ENCODE measurements at places on chromosomes 16 and 17.

DNA sequence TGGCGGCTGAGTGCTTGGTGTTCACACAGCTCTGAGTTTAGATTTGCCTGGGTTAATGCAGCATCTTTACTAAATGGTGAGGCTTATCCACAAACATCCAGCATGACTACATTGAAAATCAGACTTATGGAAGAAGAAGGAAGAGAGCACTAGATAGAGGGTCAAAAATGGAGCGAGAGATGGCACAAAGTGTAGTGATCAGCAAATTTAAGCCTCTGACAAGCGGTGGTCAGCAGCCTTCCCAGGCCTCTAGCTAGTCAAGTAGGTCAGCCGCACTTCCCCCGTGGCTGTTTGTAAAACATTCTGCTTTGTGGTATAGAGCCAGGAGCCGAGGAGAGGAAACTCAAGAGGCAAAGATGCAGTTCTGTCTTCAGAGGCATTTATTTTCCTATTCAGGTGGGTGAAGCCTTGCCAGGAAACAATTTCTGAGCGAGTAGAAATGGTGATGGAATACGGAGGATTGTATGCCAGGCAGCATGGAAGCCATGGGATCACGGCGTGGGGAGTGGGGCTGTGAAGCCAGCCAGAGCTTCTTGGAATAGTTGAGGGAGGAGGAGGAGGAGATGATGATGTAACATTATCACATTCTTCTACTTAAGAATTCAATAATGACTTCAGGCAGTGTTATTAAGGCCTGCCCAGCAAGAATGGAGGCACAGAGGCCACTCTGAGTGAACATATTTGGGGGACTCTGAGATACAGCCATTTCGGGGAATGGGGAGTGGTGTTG, 118.9 kb downstream of the MSI2 start:
- DNase-seq = no peak

GRCh38 chr16:16075488-16076422, 126.3 kb downstream of the ABCC1 start:
- DNase-seq = no peak

DNA sequence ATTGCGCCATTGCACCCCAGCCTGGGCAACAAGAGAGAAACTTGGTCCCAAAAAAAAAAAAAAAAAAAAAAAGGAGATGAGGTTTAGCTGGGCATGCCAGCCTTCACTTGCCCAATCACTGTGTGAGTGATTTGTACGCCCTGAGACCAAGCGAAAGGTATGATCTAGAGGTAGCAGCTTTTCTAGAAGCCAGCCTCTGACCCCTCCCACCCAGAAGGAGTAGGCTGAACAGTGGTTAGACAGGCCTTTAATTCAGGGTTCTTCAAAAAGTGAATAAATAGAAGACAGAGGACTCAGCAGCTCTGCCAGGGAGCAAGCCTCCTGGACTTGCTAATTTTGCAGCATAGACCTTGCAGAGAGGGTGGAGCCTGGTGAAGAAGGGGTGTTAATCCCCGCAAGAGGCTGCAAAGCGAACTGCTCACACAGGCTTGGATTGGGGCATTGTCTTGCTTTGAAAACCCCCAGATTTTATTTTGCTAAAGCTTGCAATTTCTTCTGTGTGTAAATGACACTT, 7.1 kb upstream of the CYTH1 start:
- no peak for DNase-seq

DNA sequence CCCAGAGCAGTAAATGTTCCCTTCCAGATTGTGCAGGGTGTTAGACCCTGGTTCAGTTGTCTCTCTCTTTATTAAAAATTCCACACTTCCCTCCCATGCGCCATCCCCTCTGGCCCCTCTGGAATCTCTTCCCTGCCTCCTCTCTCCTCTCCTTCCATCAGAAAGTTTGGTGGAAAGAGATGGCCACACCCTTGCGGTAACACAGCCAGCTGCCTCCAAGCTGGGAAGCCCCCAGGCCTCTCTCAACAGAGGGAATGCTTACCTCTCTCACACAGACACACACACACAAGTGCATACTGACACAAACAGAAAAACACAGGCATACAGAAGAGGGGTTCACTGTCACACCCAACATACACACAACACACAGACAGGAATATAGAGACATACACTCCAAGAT, 220.5 kb downstream of the C16orf78 start:
- no peak for DNase-seq

DNA sequence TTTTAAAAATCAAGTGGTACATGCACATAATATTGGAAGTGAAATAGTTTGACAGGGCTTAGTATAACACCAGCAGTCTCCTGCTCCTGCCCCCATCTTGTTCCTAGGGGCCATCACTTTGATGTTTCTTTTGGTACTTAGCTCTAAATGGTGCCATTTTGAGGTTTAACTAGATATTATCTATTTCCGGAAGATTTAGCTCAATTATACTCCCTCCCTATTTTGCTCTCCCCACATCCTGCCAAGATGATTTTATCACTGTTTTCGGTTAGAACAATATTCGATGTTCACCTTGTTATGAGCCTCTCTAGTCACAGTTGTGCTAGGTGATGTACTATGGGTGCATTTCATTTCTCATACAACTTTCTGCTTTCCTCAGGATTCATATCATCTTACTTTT, 20.0 kb upstream of the SLC35G3 start:
- no peak for DNase-seq

DNA sequence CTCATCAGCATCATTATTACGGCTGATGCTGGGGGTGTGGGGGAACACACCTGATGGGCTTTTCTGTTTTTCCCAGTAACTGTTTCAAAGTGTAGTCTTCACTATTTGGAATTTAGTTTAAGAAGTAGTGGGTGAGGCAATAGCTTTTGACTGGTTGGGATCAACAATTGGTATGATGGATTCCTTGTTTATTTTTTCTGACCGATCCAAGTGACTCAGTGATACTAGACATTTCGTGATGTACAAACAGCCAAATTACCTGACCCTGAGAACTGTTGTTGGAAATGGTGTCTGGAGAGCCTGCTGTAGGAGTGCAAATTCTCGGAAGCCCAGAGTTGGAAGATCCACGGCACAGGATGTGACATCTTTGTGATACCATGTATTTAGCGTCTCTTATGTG, 204.2 kb downstream of the PRKCA start:
- no peak for DNase-seq

DNA sequence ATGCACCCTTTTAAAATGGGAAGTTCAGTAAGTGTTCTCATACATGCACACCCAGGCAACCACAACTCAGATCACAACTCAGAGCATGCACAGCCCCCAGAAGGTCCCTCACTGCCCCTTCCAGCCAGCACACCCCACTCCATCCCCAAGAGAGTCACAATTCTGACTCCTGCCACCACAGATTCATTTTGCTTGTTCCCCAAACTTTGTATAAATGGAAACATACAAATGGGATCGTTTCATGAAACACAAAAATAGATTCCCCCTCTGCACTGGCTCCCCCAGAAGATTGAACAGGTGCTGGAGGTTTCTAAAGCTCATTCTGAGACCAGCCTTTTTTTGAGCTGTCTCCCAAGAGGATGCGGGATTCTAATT, 3.3 kb upstream of the TNFRSF13B start:
- DNase-seq = no peak

GRCh38 chr17:77382356-77382911, 241.7 kb downstream of the SEC14L1 start:
- DNase-seq = no peak

GRCh38 chr17:13544765-13545164, 57.0 kb downstream of the HS3ST3A1 start:
- no peak for DNase-seq

- DNase-seq = no peak
Observed at GRCh38 chr17:42112552-42113176, at the start of gene DHX58. Gene DHX58, minus strand, starts transcription at chr17:42112714. Its CDS starts 822 bp downstream, at chr17:42111892.

DNA sequence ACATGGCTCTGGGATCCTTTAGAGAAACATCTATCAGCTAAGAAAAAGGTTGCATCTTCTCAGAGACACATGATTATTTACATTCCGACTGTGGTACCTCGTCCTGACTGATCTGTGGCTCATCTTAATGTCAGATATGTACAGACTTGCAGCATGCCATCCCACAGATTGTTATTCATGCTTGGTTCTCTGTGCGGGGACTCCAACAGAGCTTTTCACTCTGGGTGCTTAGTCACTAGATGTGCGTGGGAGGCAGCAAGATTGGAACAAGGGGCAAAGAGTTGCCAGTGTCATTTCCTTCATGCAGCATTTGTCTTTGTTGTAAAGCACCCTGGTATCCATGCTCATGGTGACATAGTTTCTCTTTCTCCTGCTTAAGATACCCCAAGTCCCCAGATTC, 179.1 kb upstream of the CACNG5 start:
- no peak for DNase-seq

- DNase-seq = no peak
Observed at GRCh38 chr17:79874329-79874981, 35.2 kb upstream of the CBX4 start.

GRCh38 chr16:50067290-50067853, 1.6 kb downstream of the HEATR3 start:
- no peak for DNase-seq

- DNase-seq = no peak
Observed at GRCh38 chr17:41617136-41617535, 4.6 kb upstream of the KRT16 start.

GRCh38 chr16:56348168-56349085, 76.9 kb downstream of the AMFR start:
- no peak for DNase-seq

GRCh38 chr17:76868176-76868668, at the start of gene MGAT5B:
Gene MGAT5B, plus strand, starts transcription at chr17:76868404. Its CDS starts 626 bp downstream, at chr17:76869030.
- DNase-seq = no peak

- no peak for DNase-seq
Observed at GRCh38 chr16:21037168-21037567, 113.5 kb downstream of the DNAH3 start.

DNA sequence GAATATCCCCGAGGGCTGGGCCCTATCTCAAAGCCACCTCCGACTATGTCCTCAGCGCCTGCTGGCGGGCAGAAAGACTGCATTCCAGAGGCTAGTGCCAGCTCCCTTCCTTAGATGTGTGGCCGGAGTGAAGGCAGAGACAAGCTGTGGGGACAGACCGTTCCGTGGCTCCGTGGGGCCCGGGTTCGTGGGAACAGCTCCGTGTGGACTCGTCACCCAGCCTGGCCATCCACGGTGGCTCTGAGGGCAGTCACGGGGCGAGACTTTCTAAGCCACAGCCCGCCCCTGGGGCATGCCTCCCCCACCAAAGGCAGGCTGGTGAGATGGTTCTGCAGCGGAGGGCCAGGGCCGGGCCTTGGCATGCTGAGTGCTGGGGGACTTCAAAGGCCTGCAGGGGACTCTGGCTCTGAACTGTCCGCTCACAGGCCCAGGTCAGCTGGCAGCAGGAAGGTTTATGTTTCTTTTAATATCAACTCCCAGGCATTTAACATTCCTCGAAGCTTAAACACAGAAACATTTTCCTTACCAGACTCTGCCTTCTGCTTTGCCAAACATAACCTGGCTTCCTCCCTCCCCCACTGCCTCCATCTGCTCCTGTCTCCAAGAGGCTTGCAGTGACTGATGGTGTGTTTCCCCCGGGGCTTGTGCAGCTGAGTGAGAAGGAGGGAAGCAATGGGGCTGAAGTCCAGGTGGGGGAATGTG, 50.4 kb downstream of the TIMM22 start:
- DNase-seq = no peak

DNA sequence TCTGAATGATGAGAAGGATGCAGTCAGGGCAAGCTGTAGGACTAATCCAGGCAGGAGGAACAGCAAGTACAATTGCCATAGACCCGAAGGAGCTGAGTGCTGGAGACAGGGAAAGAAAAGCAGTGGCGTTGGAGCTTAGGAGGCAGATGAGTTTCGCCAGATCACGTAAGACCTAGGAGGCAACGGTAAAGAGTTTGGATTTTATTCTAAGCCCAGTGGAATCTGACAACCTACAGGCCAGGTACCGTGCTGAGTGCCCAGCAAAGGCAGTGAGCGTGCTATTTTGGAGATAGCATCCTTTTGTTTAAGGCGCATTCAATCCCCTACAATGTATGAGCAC, 1.2 kb downstream of the USP43 start:
- no peak for DNase-seq

- no peak for DNase-seq
Observed at GRCh38 chr17:51533821-51534220, 273.5 kb downstream of the UTP18 start.

DNA sequence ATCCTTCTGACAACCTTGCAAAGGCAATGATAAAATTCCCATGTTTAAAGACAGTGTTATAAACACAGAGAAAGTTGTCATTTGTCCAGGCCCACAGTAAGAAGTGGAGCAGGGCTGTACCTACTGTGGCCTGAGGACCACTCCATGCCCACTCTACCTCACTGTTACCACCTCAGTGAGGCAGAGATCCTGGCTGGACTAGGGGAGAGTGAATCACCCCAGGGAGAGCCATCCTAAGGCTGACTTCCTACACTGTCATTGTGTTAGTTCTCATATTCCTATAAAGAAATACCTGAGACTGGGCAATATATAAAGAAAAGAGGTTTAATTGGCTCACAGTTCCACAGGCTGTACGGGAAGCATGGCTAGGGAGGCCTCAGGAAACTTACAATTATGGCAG, 228.8 kb upstream of the HSBP1 start:
- no peak for DNase-seq

DNA sequence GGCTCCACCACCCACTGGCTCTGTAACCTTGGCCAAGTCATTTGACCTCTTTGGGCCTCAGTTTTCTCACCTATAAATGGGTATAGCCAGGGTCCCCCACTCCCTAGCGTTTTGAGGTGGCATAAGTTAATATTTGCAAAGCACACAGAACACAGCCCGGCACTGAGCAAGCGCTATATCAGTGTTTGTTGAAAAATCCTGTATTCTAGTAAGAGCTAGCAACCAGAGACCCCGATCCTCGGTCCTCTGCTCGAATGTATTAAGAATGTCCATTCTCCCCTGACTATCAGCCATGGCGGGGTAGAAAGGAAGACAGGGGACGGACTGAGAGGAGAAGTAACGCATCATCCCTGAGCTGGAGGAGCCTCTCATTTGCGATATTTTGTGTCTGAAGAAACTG, 131.2 kb downstream of the IRF8 start:
- DNase-seq = no peak

- peak; percentile 47 for DNase-seq
Observed at GRCh38 chr17:47889734-47890529, 6.1 kb upstream of the SP2 start.

- DNase-seq = no peak
Observed at GRCh38 chr17:8413328-8413727, 15.7 kb upstream of the RNF222 start.

DNA sequence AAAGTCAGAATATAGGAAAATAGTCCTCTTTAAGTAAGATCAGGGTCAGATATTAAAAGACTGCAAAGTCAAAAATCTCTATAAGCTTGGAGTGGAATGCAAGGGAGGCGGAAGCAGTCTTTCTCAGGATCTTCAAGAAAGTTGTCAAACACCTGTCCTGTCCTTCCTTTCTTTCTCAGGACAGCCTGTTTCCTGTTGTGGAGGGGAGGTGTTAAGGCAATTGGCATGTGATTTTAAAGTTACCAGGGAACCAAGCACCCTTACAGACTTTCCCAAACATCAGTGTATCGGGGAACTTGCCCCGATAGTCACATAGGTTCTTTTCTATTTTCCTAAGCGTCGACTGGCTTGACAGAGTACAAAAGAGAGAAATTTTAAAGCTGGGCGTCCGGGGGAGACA, 2.1 kb downstream of the ATP5PD start:
- DNase-seq = no peak

- DNase-seq = no peak
Observed at GRCh38 chr17:77512062-77512946, 371.5 kb downstream of the SEC14L1 start.

Measured in HS-27A (cell line).